Mammary epithelial cell (primary cell): ENCODE measurements at places on chromosomes 11 and 22. TPM values are rescaled to one million over a fixed set of nuclear protein-coding genes. Genes with fewer than 3 reads are reported as not detected.
A peak's percentile ranks its signal among the peaks of the same experiment; 100 is the strongest.

DNA sequence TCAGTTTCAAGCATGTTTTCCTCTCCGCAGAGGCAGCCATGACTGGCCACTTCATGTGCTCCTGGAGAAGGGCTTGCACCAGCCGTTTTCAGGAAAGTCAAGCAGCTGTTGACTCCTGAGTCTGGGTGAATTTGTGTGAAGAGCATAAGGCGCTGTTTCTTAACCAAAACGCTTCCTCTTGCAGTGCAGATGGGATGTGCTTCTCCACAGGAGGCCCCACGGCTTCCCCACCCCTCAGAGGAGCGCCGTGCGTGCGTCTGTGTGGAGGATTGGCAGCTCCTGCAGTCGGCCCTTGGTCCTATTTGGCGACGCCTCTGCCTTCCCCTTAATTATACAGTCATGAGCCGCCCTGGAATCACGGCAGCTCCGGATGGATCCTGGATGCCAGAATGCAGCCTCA, 54.1 kb upstream of the B3GAT1 start:
- no peak for DNase-seq

Gene SLC22A8
- total RNA-seq, result not detected

- no peak for DNase-seq
Measured at GRCh38 chr11:66002648-66003225, 434 bp downstream of the BANF1 start.

DNA sequence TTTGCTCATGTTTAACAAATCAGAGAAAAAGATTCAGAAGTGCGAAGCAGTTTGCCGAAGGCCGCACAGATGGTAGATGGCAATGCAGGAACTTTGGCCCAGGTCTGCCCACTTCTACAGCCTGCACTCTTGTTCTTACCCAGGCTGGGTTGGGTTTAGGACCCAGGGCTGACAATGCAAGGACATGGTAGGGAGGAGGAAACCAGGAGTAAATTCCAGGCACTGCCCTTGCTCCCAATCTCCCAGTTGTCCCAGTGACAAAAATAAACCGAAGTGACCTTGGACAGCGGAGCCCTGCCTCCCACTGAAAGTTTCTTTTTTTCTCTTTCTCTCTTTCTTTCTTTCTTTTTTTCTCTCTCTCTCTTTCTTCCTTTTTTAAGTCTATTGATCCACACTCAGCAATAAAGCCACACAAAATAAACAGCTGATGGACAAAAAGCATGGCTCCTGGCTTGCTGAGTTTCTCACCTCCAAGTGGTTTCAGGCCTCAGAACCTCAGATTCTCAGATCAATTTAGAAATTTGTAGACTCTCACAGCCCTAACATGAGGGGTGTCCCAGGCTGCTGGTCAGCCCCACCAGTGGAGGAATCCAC, 33.5 kb upstream of the FCHSD2 start:
- no peak for DNase-seq

DNA sequence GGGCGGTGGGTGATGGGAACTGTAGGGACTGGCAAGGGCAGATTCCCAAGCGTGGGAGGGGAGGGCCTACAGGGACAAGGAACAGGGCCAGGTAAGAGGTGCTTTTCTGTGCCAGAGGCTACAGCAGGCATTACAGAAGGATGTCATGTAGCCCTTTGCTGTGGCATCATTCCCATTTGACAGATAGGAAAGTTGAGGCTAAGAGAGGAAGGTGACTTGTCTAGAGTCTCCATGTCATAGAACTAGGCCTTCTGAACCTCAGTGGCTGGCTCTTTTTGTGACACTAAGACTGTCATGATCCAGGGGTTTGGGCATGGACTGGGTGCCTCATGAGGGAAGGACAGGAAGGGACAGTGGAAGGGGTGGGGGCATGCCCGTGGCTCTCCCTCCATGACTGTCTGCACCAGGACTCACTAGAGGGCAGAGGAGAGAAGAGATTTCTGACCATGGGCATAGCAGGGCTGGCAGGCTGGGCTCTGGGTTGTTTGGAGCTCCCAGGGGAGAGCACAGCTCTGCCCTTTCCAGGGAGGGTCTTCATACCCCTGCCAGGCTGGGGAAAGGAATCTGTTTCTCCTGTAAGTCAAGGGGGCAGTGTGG, 3.2 kb downstream of the MMP11 start:
- no peak for DNase-seq

DNA sequence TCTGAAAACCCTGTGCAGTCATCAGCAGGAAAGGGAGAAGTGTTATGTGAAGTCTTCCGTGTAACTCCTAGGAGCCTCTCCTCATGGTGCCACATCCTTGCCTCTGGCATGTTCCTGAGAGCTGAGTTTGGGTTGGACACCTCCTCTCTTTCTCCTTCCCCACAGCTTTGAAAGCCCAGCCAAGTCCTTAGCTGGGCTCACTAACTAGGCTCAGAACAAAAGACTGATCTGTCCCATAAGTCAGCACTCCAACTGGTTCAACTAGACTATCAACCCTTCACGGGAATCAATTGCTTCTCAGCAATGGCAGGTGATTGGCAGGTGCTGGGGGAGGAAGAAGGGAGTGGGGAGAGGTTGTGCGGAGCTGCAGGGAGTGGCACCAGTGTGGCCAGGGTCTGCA, 509.9 kb upstream of the B3GAT1 start:
- DNase-seq, result no peak

GRCh38 chr22:40348025-40348658, 1.8 kb downstream of the ADSL start:
- peak; percentile 36 for DNase-seq

GRCh38 chr11:59365232-59366018, 6.7 kb downstream of the OR5AN1 start:
- no peak for DNase-seq

DNA sequence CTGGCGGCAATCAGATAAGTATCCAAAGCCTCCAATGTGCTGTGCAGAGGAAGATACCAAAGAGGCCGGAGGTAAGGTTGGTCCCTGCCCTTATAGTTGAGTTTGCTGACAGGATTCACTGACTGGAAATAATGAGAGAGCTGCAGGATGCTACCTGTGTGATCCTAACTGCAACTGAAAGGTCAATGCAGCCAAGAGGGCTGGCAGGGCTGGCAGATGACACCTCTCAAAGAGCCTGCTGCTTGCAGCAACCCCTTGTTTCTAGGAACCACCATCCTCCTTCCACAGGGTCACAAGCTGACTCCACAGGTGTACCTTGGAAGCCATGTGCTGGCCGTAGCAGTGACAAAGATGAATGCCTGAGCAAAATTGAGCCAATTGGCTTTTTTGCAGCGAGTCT, 348.1 kb downstream of the DDX10 start:
- no peak for DNase-seq

- DNase-seq, result no peak
Measured at GRCh38 chr22:29029202-29030000, 32.2 kb downstream of the C22orf31 start.

Gene TIGD3
- not detected for total RNA-seq

Gene ANGPTL5
- not detected in 2 replicates for total RNA-seq

Gene P4HA3
- total RNA-seq, result 0.17 TPM

DNA sequence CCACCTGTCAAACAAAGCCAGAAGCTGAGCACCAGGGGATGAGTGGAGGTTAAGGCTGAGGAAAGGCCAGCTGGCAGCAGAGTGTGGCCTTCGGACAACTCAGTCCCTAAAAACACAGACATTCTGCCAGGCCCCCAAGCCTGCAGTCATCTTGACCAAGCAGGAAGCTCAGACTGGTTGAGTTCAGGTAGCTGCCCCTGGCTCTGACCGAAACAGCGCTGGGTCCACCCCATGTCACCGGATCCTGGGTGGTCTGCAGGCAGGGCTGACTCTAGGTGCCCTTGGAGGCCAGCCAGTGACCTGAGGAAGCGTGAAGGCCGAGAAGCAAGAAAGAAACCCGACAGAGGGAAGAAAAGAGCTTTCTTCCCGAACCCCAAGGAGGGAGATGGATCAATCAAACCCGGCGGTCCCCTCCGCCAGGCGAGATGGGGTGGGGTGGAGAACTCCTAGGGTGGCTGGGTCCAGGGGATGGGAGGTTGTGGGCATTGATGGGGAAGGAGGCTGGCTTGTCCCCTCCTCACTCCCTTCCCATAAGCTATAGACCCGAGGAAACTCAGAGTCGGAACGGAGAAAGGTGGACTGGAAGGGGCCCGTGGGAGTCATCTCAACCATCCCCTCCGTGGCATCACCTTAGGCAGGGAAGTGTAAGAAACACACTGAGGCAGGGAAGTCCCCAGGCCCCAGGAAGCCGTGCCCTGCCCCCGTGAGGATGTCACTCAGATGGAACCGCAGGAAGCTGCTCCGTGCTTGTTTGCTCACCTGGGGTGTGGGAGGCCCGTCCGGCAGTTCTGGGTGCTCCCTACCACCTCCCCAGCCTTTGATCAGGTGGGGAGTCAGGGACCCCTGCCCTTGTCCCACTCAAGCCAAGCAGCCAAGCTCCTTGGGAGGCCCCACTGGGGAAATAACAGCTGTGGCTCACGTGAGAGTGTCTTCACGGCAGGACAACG, 11.7 kb downstream of the CXCR5 start:
- no peak for DNase-seq

Gene ASRGL1
- not detected in 2 replicates for total RNA-seq

GRCh38 chr11:79438631-79439409, 2.0 kb downstream of the TENM4 start:
- peak; percentile 51 for DNase-seq

DNA sequence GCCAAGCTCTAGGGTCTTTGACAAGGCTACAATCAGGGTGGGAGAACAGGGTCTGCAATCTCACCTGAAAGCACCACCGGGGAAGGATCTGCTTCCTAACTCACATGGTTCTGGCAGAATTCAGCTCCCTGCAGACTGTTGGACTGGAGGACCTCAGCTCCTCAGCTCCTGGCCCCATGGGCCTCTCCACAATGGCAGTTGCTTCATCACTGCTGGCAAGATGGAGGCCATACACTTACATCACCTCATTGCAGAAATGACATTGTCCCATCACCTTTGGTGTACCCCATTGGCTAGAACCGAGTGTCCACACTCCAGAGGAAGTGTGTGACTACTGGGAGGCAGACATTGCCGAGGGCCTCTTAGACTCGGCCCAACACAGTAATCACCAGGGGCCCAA, 20.9 kb upstream of the MPPED1 start:
- DNase-seq, result no peak

Gene SELENOM
- 24.6 and 48.3 TPM in 2 replicates for total RNA-seq

- no peak for DNase-seq
Measured at GRCh38 chr11:36358436-36358835, 62.3 kb downstream of the PRR5L start.

GRCh38 chr22:45585946-45586540, 83.4 kb downstream of the FBLN1 start:
- no peak for DNase-seq

DNA sequence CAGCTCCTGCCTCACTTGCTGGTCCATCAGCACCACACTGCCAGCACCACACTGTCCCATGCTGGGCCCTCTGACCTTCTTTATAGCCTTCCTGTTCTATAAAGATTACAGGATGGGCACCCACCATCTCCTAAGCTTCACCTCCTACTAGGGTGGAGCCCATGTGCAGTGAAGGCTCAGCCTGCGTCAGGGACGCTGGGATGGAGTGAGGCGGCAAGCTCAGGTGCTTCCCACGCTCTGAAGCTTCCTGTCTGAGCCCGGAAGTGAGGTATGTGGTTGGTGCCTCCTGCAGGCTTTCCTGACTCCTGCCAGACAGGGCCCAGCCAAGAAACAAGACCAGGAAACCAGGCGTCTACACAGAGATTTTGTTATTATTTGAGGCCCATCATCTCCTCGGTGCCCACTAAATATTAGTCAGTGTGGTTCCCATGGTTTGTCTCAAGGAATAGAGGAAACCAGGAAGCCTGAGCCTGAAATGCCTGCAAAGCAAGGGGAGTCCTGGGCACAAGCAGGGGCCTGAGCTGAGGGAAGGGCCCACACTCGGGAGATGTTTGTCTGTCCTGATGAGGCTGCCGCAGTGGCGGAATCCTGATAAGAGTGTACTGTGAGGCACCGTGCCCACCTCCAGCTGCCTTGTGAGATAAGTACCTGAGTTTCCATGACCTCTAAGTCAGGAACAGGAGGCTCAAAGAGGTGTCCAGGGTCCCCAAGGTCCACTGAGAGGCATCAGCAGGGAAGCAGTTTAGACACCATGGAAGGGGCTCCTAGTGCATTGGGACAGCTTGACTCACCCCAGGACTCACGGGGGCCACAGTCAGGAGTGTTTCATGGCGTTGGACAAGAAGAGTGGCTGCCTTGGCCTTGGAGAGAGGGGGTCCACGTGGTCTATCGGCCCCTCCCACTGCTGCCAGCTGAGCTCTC, 22.0 kb downstream of the RSPH14 start:
- DNase-seq, result no peak

GRCh38 chr11:11843642-11844041, 1.9 kb downstream of the USP47 start:
- DNase-seq, result no peak

DNA sequence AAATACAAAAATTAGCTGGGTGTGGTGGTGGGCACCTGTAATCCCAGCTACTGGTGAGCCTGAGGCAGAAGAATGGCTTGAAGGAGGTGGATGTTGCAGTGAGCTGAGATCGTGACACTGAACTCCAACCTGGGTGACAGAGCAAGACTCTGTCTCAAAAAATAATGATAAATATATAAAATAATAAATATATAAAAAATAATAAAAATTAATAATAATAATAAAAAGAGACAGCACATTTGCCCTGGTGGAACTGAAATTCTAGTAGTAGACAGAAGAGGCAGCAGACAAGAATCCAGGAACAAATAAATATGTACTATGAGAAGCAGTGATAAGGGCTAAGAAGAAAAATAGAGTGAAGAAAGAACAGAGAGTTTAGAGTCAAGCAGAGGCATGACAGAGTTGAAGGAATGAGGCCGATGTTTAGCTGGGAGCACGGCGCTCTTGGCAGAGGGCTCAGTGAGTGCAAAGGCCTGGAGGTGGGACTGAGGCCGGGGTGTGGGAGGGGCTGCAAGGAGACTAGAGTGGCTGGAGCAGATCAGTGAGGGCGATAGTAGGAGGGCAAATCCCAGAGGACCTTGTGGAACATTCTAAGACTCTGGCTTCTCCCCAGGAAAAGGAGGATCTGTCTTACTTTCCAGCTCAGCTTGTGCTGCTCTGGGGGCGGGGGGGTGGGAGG, 410.3 kb downstream of the MN1 start:
- DNase-seq, result no peak

GRCh38 chr11:82750643-82751139, 17.0 kb upstream of the FAM181B start:
- DNase-seq, result no peak

Gene NLRP14
- 0.33 TPM for total RNA-seq

Gene VWCE
- total RNA-seq, result 0.50 TPM

DNA sequence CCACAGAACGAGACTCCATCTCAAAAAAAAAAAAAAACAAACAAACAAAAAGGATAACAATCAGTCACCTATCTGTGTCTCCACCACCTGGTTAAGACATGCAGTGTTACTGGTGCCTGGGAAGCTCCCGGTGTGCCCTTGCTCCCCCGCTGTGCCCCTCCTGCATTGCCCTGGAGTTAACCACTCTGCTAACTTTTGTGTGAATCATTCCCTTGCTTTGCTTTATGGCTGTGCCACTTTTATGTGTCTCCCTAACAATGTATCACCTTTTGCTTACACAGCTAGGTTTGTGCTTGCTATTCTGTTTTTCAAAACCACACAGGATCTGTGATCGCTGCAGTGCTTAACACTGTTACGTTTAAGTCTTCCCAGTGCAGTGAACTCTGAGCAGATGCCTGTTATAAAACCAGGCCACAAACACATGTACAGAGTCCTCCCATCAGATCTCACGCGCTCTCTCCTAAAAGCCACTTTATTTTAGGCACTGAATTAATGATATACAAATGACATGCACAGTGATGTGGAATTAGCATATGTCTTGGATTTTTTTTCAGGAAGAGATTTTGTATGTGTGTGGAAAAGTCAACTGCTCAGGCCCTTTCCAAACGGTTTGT, 69.9 kb downstream of the BUD13 start:
- DNase-seq, result no peak
